ENCODE measurements at places on chromosomes 11 and 22.

GRCh38 chr11:69239641-69240040, 54.3 kb upstream of the MYEOV start:
- no peak for DNase-seq

DNA sequence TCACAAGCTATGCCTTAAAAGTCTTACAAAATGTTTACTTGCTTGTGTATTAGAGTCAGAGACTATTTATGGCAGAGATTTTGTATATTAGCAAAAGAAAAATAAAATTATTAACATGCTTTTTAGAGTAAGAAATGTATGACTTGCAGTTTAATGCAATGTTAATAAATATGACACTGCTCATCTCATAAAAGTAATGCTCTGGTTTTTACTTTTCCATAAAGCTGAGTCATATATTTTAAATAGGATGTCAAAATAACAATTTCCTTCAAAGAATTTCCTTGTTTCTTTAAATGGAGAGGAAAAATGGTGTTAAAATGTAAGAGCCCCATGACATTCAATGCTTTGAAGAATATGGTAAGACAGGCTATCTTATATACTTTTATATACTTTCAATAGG, 16.3 kb upstream of the RDX start:
- DNase-seq: no peak

- DNase-seq: no peak
Observed at GRCh38 chr11:134486704-134487103, 74.7 kb upstream of the B3GAT1 start.

GRCh38 chr11:64107303-64107702, 58.6 kb downstream of the MACROD1 start:
- no peak for DNase-seq

DNA sequence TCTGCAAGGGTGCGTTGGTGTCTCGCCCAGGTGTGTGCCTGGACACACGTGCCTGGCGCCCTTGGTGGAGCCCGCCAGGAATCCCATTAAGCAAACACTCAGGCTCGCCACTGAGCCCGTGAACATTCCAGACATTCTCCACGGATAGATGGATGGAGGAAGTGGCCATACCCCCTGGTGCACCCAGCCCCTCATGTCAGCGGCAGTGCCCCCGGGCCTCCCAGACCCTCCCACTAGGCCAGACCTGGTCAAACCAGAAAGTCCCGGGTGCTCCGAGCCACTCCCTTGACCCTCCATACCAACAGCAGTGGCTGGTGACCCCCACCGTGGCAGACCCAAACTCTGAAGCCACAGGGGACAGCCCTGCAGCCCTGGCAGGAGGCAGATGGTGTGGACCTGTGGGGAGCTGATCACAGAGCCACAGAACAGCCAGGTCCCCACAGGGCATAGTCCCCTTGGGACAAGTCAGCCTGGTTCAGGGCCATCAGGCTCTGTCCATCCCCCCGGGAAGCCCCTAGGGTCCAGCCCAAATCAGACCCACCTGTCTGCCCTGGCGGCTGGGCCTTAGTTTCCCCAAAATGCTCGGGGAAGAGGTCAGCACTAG, 1.9 kb downstream of the EPS8L2 start:
- no peak for DNase-seq

DNA sequence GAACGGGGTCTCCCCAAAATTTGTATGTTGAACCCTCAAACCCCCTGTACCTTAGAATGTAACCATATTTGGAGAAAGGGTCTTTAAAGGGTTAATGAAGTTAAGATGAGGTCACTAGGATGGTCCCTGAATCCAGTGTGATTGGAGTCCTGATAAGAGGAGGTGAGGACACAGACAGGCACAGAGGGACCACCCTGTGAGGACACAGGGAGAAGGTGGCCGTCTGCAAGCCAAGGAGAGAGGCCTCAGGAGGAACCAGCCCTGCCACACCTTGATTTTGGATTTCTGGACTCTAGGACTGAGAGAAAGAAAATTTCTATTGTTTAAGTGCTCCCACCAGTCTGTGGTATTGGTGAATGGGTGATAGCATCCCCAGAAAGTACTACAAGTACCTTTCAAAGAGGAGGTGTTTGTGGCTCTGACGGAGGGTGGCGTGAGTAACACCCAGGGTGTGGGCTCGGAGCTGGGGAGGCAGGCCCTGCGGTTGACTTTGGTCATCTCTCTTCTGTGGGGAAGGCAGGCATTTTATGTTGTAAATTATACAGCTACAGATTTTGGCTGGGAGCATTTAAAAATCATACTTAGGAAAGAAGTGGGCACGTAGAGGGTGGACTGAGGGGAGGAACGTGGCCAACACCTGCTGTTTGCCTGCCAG, 13.8 kb downstream of the MRGPRF start:
- DNase-seq: no peak

- DNase-seq: no peak
Observed at GRCh38 chr11:17906436-17906835, 106.4 kb downstream of the SERGEF start.

DNA sequence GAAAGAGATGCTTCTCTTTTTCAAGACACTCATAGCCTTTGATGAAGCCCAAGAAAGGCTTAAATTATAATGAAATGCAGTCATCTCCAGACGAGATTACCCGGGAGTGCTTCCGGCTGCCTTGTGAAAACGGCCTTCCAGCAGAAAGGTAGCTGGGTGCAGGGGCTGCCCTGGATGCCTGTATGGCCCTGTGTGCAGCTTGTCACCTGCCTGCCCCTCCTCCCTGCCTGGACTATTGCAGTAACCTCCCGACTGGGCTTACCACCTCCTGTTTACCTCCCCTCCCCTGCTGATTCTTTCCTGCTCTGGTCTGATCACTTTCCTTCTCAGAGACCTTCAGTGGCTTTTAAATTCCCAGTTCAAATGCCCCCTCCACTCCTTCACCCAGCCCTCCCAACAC, 126.4 kb upstream of the SYT13 start:
- no peak for DNase-seq
